Lower leg skin (tissue), 4 donors: ENCODE measurements at places on chromosomes 2 and 18.

- no peak for DNase-seq
These were observed 5.9 kb downstream of the CSRNP3 start for GRCh38 chr2:165475277-165476004.

- no peak for DNase-seq
These were observed 432.4 kb downstream of the FBXO15 start for GRCh38 chr18:73715210-73715670.

- DNase-seq, result no peak
These were observed 2.7 kb upstream of the MTCL1 start for GRCh38 chr18:8702668-8703067.

DNA sequence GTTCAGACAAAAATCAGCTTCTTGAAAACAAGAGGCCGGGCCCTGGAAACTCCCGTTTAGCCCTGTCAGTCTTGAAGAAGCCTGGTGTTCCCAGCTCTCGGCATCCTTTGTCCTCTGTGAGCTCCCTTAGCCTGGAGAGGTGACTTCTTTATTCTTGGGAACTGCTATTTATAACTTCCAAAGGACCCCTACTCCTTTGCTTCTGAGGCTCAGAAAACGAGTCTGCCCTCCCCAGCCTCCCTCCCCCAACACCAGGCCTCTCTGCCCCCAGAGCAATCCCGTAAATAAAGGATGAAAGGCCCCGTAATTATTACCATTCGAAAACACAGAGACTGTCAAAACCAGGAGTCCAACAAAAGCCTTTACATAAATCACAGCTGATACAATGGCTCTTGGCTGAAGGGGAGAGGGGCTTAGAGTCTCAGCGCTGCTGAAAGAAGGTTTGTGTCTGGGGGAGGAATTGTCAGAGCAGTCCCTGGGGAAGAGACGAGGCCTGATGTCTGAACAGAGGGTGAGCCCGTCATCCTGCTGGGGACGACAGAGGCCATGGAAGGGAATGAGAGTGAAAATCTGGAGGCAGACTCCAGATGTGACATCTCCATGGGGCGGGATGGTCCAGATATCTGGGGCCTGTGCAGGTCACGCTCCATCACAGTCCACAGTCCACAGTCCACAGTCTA lies 283.0 kb downstream of the MYCN start:
- no peak for DNase-seq

- no peak for DNase-seq
These were observed 351.3 kb downstream of the PID1 start for GRCh38 chr2:228919808-228920207.

- no peak for DNase-seq
These were observed 87.9 kb upstream of the KCNH7 start for GRCh38 chr2:162926501-162926900.

DNA sequence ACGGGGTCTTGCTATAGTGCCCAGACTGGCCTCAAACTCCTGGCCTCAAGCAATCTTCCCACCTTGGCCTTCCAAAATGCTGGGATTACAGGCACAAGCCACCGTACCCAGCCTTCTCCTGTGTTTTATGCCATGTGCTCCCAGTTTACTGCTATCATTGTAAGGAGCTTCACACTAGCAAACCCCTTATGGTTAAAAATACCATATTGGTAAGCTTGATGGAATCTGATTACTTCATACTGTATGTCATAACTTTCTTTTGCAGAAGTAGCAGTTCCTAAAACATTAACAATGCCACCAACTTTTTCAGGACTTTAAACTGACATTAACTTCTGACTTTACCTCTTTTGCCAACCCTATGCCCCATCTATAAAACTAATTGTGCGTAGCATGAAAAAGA lies 36.2 kb downstream of the HAT1 start:
- DNase-seq, result no peak
